ENCODE measurements at places on chromosomes 16 and 17.

GRCh38 chr16:79309606-79310005 is 290.9 kb downstream of the MAF start:
- DNase-seq = no peak

GRCh38 chr16:50012182-50012581 is 12.8 kb upstream of the CNEP1R1 start:
- DNase-seq = no peak

DNA sequence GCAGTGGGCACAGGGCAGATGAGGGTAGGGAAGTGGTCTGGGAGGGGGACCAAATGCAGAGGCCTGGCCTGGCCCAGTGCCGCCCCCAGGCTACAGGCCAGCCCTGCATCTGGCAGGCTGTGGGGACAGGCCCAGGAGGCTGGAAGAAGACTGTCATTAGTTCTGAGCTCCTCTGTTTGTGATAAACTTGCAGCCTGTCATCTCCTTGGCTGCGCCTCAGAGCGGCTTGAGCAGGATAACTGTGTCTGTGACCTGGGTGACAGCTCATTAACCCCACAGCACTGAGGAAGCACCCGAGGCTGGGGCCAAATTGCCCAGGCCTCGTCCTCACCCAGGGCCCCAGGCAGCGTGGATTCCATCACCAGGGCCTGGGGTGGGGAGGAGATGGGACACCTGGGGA is 23.9 kb downstream of the ABCC3 start:
- DNase-seq = no peak

- no peak for DNase-seq
Observed at GRCh38 chr16:64865069-64865696, 256.7 kb downstream of the CDH11 start.

- no peak for DNase-seq
Observed at GRCh38 chr17:45301674-45302073, 15.1 kb downstream of the MAP3K14 start.

DNA sequence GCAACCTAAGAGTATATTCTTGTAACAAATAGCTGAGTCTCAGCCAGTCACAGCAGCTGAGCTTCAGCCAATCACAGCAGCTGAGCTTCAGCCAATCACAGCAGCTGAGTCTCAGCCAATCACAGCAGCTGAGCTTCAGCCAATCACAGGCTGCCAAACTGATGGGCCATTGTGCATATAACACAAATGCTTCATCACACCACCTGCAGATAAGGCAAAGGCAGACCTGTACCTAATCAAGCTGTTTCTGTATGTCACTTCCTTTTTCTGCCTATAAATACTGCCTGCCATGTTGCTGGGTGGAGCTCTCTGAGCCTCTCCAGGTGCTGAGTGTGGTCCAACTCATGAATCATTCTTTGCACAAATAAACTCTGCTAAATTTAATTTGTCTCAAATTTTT is 19.9 kb downstream of the MYH13 start:
- no peak for DNase-seq

DNA sequence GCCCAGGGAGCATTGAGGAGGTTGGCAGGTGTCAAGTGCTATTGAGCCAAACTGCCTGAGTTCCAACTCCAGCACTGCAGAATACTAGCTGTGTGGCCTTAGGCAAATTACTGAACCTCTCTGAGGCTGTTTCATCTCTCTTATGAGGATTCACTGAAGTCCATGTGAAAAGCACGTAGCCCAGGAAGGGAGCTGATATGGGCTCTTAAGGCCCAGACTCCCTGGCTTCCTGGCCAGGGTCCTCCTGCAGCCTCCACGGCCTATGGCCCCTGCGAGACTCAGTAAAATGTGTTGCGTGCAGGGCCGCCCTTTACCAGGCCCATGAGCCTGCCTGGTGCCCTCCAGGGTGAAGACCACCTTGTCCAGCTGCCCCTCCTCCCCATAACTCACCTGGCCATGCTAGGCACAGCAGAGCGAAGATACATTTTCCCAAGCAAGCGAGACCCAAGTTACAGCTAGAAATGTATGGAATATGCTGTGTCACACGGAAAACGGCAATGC is 133.7 kb upstream of the TNRC6C start:
- DNase-seq = no peak

- no peak for DNase-seq
Observed at GRCh38 chr16:56977216-56977615, 12.1 kb upstream of the NLRC5 start.

DNA sequence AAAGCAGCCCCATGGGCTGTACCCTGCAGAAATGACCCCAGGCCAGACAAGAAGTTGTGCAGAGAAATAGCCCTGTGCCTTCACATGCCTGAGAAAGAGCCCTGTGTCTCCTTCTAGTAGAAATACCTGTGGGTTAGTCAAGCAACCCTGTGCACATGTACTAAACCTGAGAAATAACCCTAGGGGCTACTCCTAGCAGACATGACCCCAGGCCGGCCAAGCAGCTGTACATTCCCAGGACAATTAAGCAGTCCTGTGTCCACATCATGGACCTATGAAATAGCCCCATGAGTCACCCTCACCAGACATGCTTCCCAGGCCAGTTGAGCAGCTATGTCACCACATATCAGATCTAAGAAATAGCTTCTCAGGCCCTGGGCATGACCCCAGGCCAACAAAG is 519.7 kb upstream of the CA10 start:
- no peak for DNase-seq

DNA sequence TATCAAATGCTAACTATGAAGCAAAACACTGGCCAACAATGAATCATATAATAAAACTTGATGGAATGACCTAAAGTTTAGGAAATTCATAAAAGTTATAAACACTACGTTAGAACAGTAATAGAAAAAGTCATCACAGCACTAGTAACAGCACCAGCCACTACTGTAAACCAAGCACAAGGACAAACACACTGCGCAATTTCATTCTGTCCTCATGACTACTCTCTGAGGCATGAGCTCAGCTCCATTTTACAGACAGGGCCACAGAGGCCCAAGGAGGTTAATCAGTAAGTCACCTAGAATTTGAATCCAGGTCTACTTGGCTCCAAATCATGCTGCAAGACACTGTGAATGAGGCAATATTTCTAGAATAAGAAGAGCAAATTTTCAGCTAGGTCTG is 13.4 kb downstream of the EMC8 start:
- no peak for DNase-seq

DNA sequence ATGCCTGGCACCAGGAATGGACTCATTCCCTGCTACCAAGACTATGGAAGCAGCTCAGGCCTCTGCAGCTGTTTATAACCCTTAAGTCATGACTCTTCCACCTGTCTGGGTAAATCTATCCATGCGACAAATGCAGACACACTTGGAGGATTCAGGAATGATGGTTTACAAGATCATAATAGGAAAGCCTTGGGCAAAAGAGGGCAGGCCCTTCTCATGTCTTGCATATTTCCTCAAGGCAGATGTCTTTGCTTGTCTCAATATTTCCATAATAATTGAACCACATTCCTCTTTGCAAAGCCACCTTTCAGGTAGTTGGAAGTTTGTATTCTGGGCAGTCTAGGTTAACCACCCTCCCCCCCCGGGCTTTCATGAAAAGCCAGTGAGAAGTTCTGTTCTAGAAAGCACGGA is 884 bp upstream of the JPT1 start:
- no peak for DNase-seq

- DNase-seq = no peak
Observed at GRCh38 chr16:89135971-89136765, 35.4 kb upstream of the CDH15 start.

DNA sequence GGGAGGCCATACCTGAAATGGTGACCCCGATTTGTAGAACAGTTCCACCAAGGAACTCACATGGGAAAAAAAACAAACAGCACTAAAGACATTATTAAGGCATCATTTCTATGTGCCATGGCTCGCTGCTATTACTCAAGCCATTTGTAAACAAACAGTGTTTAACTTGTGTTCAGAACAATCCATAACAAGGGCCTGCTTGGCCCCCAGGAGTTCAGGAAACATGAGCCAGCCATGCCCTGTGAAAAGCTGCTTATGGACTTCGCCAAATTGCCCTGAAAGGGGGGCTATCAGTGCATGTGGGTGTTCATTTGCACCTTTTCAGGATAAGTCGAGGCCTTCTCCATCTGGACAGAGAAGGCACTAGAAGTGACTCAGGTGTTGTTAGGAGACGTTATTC is 8.0 kb downstream of the POLR3K start:
- no peak for DNase-seq

DNA sequence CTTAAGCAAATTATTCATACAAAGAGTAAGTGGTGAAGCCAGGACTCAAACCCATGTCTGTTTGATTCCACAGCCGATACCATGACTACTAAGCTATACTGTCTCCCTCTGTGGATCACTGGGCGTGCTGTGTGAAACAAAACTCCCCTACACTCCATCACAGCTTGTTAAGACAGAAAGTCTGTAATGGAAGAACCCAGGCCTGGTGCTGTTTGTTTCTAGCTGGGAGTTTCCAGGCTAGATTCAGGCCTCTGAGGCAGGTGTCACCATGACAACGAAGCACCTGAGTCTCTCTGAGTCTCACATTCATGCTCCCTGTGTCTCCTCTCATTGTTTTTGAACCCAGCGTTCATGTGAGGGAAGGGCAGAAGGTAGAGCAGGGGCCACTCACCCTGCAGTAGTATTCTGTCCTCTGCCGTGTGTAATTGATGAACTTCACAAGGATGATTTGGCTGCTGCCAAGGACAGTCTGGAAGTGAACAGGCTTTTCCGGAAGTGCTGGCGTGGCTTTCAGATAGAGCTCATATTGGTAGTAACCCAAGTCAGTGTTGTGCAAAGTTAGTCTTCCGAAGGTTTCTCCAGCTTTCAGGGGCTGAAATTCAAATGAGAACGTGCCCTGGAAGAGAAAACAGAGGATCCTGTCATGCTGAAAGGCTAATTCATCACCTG is 8.6 kb upstream of the VAC14 start:
- DNase-seq = no peak

GRCh38 chr16:88385831-88386815 is 3.4 kb downstream of the ZNF469 start:
- no peak for DNase-seq

- DNase-seq = no peak
Observed at GRCh38 chr17:77808686-77809425, 149.6 kb upstream of the TNRC6C start.

DNA sequence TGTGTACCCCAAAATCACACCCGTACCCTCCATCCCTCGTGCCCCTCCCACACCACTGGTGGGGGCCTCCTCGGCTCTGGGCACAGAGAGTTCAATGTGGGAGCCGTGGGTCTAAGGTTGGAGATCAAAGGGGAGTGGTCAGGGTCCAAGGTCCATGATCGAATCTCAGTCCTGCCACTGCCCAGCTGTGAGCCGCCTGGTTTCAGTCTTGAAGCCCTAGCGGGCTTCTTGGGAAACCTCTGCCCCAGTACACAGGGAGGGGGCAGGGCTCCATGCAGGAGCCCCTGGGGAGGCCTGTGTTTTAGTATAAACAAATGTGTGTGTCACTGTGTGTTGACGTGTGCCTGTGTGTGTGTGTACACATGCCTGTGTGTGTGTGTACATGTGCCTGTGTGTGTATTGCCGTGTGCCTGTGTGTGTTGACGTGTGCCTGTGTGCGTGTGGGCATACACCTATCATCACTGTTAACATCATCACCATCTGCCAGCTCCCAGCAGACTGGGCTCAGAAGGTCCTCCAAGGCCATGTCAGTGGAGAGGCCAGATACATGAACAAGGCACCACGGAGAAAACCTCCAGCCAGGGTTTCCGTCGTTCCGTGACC is 26.5 kb upstream of the ZNF469 start:
- no peak for DNase-seq

DNA sequence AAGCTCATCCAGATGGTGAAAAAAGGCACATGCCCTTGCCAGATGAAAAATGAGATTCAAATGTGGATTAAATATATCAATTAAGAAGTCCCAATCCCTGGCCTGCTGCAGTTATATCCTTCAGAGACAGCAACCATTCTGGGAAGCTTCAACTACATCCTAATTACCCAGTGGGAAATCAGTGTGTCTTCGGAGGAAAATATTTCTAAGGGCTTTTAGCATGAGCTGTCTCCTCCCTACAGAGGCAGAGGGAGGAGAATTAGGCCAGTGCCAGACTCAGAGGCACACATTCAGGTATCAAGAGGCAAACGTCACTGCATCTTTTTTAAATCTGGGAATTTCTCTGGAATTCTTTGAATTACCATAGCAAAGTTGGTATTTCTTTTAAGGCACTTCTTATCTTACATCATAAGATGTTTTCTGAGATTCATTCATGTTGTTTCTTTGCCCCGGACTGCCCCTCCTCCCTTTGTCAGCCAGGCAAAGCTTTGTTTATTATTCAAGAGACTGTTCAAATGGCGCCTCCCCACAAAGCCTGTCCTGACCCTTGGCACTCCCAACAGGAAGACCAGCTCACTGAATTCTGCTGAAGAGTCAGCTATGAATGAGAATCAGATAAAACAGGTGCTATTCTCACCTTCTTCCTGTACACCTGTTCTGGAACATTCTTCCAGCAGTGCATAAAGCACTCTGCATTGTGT is 38.3 kb upstream of the SMPD3 start:
- no peak for DNase-seq

GRCh38 chr17:611202-611601 is 103.4 kb downstream of the VPS53 start:
- no peak for DNase-seq

DNA sequence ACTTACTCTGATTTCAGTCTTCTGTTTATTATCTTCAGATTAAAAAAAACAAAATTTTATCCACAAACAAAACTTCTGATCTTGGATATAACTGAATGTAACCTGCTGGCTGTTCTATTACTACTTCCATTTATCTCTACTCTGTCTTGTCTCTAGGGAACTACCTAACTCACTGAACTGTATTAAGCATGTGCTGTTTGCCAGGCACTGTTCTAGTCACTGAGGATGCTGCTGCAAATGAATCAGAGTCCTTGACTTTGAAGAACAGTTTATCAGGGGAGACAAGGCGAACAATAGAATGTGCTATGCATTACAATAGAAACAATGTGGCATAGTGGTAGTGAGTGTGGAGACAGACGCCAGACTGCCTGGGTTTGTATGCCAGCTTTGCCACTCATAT is 2.3 kb upstream of the ANKRD40 start:
- no peak for DNase-seq

GRCh38 chr16:70490261-70490660 is 33.1 kb downstream of the COG4 start:
- no peak for DNase-seq
